Bronchial epithelial cell (primary cell): ENCODE measurements at places on chromosomes 16 and 17. TPM values are rescaled to one million over a fixed set of nuclear protein-coding genes. Genes with fewer than 3 reads are reported as not detected.

MAP2K3 gene
- 5.3 and 7.7 TPM in 2 replicates for total RNA-seq

TEKT5 gene
- total RNA-seq, result 0.26 and 0.53 TPM in 2 replicates

ST6GALNAC1 gene
- 5.0 and 10.8 TPM in 2 replicates for total RNA-seq

HAP1 gene
- 2.6 and 5.0 TPM in 2 replicates for total RNA-seq

SERPINF2 gene
- total RNA-seq, result 0.79 and 1.5 TPM in 2 replicates

CALCOCO2 gene
- total RNA-seq, result 30.3 and 60.3 TPM in 2 replicates

TBC1D3D gene
- total RNA-seq, result 0.13 TPM in 1 of 2 replicates, not detected in the other

NPIPA8 gene
- total RNA-seq, result not detected in 2 replicates

PRSS22 gene
- 9.2 and 16.9 TPM in 2 replicates for total RNA-seq

C16orf46 gene
- 0.26 and 0.53 TPM in 2 replicates for total RNA-seq

MYLK3 gene
- total RNA-seq, result under 0.01 TPM in 1 of 2 replicates, not detected in the other

RSAD1 gene
- 11.5 and 14.2 TPM in 2 replicates for total RNA-seq

MGAT5B gene
- under 0.01 TPM in 1 of 2 replicates, not detected in the other for total RNA-seq

LRRC37A gene
- 1.8 and 1.9 TPM in 2 replicates for total RNA-seq

USP31 gene
- total RNA-seq, result 12.3 and 13.4 TPM in 2 replicates

ST6GALNAC2 gene
- total RNA-seq, result 38.4 and 64.4 TPM in 2 replicates

KRT16 gene
- 1,390 and 10,131 TPM in 2 replicates for total RNA-seq

SRL gene
- total RNA-seq, result not detected in 2 replicates

OTOP3 gene
- under 0.01 and 0.26 TPM in 2 replicates for total RNA-seq

ZNF23 gene
- total RNA-seq, result 7.9 and 8.1 TPM in 2 replicates

HOXB4 gene
- total RNA-seq, result not detected in 2 replicates

HOXB8 gene
- not detected in 2 replicates for total RNA-seq

CACNG5 gene
- total RNA-seq, result not detected in 2 replicates

NR1D1 gene
- total RNA-seq, result 0.51 and 0.79 TPM in 2 replicates

GCGR gene
- not detected in 2 replicates for total RNA-seq

CRHR1 gene
- not detected in 2 replicates for total RNA-seq

ZNF594 gene
- 2.9 and 3.2 TPM in 2 replicates for total RNA-seq

DNAI2 gene
- not detected in 2 replicates for total RNA-seq

ADGRG1 gene
- 21.1 and 45.3 TPM in 2 replicates for total RNA-seq

NDRG4 gene
- 2.6 and 2.8 TPM in 2 replicates for total RNA-seq

CYGB gene
- total RNA-seq, result 2.1 and 2.3 TPM in 2 replicates

KRT28 gene
- not detected in 2 replicates for total RNA-seq

GDPD3 gene
- total RNA-seq, result 7.1 and 20.7 TPM in 2 replicates

CD300C gene
- not detected in 2 replicates for total RNA-seq

CES3 gene
- total RNA-seq, result 1.6 and 6.3 TPM in 2 replicates

TNFSF13 gene
- 2.6 and 3.7 TPM in 2 replicates for total RNA-seq

LRRC36 gene
- total RNA-seq, result not detected in 2 replicates

TPPP3 gene
- total RNA-seq, result 0.13 TPM in 1 of 2 replicates, not detected in the other

MT1M gene
- total RNA-seq, result 0.26 TPM in 1 of 2 replicates, not detected in the other

INCA1 gene
- 0.13 and 0.53 TPM in 2 replicates for total RNA-seq

CA4 gene
- not detected in 2 replicates for total RNA-seq

AP2B1 gene
- total RNA-seq, result 38.3 and 50.8 TPM in 2 replicates

CD300A gene
- total RNA-seq, result not detected in 2 replicates

WSCD1 gene
- 0.13 and 0.26 TPM in 2 replicates for total RNA-seq

BHLHA9 gene
- total RNA-seq, result not detected in 2 replicates

TMEM114 gene
- not detected in 2 replicates for total RNA-seq

FLII gene
- total RNA-seq, result 339 and 517 TPM in 2 replicates

ATMIN gene
- total RNA-seq, result 41.3 and 42.5 TPM in 2 replicates

KRTAP4-1 gene
- not detected in 2 replicates for total RNA-seq

ESRP2 gene
- 49.0 and 95.2 TPM in 2 replicates for total RNA-seq

HBA1 gene
- total RNA-seq, result not detected in 2 replicates

APOBR gene
- not detected in 2 replicates for total RNA-seq

KRT31 gene
- 0.26 TPM in 1 of 2 replicates, not detected in the other for total RNA-seq

ODAD4 gene
- total RNA-seq, result 0.13 and 0.26 TPM in 2 replicates
